ENCODE measurements at places on chromosomes 1 and 21.
A peak's percentile ranks its signal among the peaks of the same experiment; 100 is the strongest.

GRCh38 chr21:30101967-30102366 is 64.6 kb downstream of the CLDN17 start:
- no peak for DNase-seq

- no peak for DNase-seq
Measured at GRCh38 chr1:159492575-159493323, 43.1 kb downstream of the OR10J5 start.

GRCh38 chr1:39646232-39647081 is 7.0 kb upstream of the HEYL start:
- DNase-seq: peak; percentile 84

DNA sequence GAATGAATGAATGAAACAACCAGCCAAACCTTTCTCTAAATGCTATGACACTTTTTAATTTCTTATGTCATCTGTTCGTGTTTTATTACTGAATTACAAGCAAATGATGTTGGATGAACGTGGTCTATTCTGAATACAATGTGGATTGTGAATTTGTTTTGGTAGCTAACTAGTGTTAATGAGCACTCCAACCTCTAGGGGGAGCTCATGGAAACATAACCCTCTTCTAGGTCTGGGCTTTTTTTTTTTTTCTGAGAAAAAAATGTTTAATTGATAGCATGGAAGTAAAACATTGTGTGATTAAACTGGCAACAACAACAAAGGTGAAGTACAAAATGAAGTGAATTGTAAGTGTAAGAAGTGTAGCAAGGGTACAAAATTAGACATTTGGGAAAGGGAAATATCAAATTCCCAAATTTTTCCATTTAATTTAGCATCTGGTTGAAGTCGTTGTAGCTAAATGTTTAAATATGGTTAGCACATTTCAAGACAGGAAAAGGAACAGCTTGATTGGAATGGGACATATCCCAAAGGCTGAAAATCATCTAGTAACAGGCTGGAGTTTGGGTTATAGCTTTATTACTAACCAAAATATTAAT is 42.6 kb upstream of the PTGS2 start:
- peak; percentile 42 for DNase-seq

DNA sequence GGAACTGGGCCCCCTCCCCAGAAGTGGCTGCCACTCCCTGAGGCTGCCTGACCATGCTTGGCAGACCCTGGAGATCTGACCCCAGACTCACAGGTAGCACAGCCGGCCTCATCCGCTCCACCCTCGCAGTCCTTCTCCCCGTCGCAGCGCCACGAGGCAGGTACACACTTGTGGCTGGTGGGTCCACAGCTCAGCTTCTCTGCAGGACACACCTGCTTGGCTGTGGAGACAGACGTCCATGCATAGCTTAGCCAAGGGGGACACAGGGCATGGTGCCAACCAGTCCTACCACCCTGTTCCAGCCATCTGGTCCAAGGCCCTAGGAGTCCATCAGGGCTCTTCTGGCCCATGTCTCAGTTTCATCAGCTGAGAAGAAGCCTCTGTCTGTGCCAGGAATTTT is 42.2 kb upstream of the MAGOH start:
- no peak for DNase-seq

- no peak for DNase-seq
Measured at GRCh38 chr1:19477284-19478249, 7.8 kb downstream of the CAPZB start.

GRCh38 chr1:239786464-239786863 is 305.2 kb upstream of the FMN2 start:
- DNase-seq: no peak

- DNase-seq: no peak
Measured at GRCh38 chr1:226532553-226532952, 16.0 kb upstream of the STUM start.

DNA sequence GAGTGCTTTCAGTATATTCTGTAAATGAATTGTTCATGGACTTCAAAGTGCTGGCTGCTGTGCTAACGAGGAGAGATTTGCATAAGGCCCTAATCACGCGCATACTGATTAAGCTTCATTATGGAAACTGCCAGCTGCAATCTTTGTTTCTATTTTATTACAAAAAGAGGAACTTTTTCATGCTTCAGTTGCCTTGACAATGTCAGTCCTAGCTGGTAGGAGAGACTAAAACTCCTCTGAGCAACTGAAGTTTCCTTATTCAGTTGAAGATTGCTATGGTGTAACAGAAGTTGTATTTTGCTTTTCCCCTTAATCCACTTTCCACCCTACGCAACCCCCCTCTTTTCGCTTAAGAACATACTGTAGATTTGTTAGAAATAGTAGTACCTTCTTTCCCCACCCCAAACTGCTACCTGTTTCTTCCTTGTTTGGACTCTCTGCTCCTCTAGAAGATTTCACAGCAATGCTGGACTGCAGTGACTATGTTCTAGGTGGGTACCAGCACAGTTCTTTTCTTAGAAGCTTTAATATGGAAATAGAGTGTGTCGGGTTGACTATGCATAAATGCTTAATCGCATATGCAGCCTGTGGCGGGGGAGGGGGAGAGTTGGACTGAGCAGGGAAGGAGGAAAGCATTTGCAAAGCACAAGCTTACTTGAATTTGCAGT is 108.3 kb downstream of the POU2F1 start:
- no peak for DNase-seq

GRCh38 chr1:160061369-160062229 is 8.4 kb downstream of the KCNJ10 start:
- no peak for DNase-seq

GRCh38 chr21:41731081-41731480 is 35.8 kb downstream of the RIPK4 start:
- no peak for DNase-seq

DNA sequence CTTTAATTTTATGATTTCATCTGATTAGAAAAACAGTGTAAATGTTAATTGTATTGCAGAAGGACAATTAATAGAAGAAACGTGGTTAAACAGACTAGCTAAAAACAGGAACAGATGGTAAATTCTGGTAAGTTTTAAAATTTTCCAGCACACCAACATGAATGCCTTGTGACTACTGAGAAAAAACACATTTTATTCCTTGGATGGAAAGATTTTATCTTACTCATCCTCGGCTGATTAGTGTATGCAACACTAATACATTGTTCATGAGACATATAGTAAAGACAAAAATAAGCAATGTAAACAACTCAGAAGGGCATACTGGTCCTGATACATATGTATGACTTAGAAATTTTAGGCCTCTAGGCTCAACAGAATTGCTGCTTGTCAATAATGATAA is 4.9 kb upstream of the AK5 start:
- no peak for DNase-seq

- DNase-seq: no peak
Measured at GRCh38 chr1:6325482-6325881, 64.6 kb upstream of the GPR153 start.

GRCh38 chr21:41245509-41246135 is 71.0 kb upstream of the FAM3B start:
- no peak for DNase-seq

DNA sequence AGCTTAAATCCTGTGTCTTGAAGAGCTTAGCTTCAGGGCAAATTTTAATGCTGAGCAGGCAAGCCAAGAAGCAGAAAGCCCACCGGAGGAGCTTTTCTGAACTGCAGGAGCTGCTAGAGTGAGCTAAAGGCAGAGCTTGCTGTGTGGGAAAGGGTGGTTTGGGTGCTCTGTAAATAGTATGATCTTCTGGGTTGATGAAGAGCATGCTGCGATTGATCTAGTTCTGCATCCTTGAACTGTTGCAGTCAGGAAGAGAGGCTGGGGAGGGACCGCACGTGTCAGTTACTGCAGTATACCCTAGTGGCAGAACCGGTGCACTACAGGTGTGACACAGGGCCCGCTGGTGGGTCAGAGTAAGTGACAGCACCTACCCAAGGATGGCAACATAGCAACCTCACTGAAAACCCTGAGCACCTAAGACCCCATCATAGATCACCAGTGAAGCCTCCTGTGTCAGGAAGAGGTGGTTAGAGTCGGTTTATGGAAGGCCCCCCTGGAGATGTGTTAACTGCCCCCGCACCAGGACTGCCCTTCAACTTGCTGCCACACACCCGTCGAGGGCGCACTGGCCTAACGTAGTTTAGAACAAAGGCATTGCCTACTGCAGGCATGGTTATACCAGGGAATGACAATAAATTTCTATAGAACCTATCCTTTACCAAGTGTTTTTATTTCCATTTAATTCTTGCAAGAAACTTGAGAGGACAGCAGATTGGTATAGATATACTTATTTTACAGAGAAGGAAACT is 146.0 kb upstream of the KIAA0040 start:
- no peak for DNase-seq

DNA sequence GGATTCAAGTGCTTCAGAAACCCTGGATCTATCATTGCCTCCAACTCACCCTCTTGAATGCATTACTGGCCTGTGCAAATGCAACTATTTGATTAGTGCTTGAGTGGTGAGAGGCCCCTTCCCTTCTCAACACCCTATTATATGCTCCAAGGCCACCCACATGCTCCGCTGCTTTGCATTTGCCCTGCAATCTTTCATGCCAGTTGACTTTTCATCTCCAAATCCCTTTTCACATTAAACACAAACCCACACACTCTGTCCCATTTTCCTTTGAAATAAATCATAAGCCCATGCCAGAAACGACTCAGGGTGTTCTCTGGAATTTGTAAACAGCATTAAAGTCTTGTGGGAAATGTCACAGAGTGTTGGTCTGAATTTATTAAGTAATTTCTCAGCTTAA is 78.9 kb upstream of the CTTNBP2NL start:
- DNase-seq: no peak

DNA sequence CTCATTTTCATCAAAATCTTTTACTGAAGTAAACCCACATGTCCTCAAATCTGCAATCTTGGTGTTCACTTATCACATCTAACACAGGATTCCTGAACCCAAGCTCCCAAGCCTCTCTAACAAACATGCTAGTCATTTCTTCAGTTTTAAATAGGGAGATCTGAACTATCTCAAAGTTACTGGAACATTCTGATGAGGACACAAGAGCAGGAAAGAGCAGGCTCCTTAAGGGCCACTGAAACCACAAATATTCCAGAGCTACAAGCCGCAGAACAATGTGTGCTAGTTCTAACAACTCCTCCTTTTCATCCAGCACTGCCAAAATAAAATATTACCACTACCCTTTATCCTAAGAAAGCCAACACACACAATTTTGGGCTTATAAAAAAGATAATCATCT is 38.9 kb downstream of the WARS2 start:
- peak; percentile 74 for DNase-seq

- DNase-seq: no peak
Measured at GRCh38 chr1:150912623-150913022, 13.5 kb upstream of the SETDB1 start.

GRCh38 chr1:234976861-234977680 is 151.6 kb downstream of the TOMM20 start:
- no peak for DNase-seq

- peak; percentile 75 for DNase-seq
Measured at GRCh38 chr1:12166834-12167492, at the start of gene TNFRSF1B. TNFRSF1B (plus strand) TSS chr1:12166991; CDS start chr1:12167092, 101 bp downstream.

- peak; percentile 75 for DNase-seq
Measured at GRCh38 chr1:94698759-94699502, 121.2 kb upstream of the SLC44A3 start.

DNA sequence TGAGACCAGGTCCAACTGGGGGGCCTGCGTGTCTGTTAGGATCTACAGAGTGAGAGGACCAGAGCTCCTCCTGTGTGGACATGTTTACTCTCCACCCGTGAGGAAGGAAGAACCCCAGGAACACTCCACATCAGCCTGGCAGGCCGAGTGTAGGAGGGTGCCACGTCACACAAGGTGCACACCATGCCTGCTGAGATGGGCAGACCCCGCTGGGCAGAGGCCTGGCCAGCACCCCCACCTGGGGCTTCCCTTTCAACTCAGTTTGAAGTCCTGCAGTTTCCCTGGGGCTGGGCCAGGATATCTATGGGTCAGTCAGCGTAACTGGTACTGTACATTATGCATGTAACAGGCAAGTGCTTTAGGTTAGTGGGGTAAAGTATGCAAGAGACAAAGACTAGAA is 30.1 kb upstream of the PCBP3 start:
- DNase-seq: no peak

DNA sequence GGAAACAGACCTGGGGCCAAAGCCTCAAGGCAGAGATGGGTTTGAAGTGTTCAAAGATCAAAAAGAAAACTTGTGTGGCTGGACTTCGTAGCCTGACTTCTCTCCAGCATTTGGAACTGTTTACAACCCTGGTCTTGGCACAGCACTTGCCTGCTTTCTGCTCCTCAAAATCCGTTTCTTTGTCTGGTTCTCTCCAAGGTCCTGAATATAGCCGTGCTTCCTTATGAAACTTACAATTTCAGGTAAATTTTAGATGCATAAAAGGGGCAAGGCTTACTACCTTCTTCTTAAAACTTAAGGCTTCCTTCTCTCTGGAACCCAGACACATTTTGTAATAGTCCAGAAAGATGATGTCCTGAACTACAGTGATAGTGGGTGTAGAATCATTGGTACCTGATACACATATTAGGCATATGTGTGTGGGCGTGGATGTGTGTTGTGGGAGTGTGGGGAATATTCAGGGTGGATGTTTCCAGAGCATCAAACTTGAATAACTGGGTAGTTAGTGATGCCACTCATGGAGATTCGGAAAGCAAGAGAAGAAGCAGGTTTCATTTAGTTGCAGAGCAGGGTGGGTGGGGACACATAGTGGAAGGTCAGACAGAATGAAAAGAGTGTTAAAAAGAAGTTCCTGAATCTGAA is 26.4 kb upstream of the FAM78B start:
- DNase-seq: no peak

- DNase-seq: no peak
Measured at GRCh38 chr1:60692031-60692430, 390.3 kb upstream of the NFIA start.

DNA sequence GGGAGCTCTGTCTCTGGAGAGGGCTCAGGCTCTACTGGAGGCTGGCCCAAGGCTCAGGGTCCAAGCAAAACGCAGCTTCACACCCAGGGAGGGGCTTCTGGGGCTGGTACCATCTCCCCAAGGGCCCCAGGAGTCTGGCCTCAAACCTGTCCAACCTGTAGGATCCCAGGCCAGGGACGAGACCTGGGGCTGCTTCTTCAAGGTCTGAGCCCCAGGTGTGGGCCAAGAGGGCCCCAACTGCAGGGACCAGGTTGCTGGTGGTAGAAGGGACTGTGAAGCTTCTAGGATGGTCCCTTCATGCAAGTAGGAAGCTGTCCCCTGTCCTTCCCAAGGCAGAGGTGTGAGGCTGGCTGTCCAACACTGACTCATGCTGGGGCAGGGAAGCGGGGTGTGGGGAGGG is 7.8 kb upstream of the MMEL1 start:
- no peak for DNase-seq

GRCh38 chr21:45102391-45102932 is 28.1 kb downstream of the ADARB1 start:
- peak; percentile 84 for DNase-seq

DNA sequence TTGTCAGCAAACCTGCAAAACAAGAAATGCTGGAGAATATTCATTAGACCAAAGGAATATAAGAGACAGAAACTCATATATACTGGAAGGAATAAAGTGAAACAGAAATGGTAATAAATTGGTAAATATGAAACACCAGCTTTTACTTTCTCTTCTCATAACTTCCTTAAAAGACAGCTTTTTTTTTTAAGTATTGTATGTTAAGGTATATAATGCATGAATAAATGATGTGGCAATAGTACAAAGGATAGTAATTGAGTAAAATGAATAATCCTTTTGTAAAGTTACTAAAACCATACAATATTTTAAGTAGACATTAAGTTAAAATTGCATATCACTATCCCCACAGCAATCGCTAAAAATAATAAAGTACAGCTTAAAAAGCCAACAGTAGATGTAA is 64.8 kb downstream of the TRIM33 start:
- no peak for DNase-seq

GRCh38 chr1:228141226-228142044 is 1.4 kb downstream of the GUK1 start:
- peak; percentile 49 for DNase-seq

GRCh38 chr21:16634515-16634914 is 878.3 kb upstream of the CXADR start:
- no peak for DNase-seq

- no peak for DNase-seq
Measured at GRCh38 chr21:33289199-33289819, 23.1 kb downstream of the IL10RB start.

Measured in AG08395 (cell line).